CD4-positive, alpha-beta T cell treated with Interleukin-6 at 100 ng/mL for 8 hours (primary cell): ENCODE measurements at places on chromosomes 2 and 18.

GRCh38 chr2:140621583-140622362 is 1509.0 kb downstream of the LRP1B start:
- no peak for DNase-seq

- DNase-seq, result no peak
These were observed 2.4 kb downstream of the CTIF start for GRCh38 chr18:48541026-48541746.

GRCh38 chr2:84939426-84940087 is 31.4 kb upstream of the KCMF1 start:
- peak; percentile 82 for DNase-seq

GRCh38 chr18:77054606-77055428 is 77.8 kb downstream of the MBP start:
- peak; percentile 88 for DNase-seq

GRCh38 chr18:39841482-39842365 is 2113.3 kb upstream of the PIK3C3 start:
- DNase-seq, result no peak

GRCh38 chr18:8773980-8774379 is 68.6 kb downstream of the MTCL1 start:
- no peak for DNase-seq
